ENCODE measurements at places on chromosomes 11 and 22.
A peak's percentile ranks its signal among the peaks of the same experiment; 100 is the strongest.

- no peak for DNase-seq
Observed at GRCh38 chr22:26904483-26904882, 247.1 kb downstream of the MIAT start.

- DNase-seq, result no peak
Observed at GRCh38 chr11:74581954-74582547, 10.3 kb upstream of the POLD3 start.

- no peak for DNase-seq
Observed at GRCh38 chr11:37598381-37598780, 1000.3 kb upstream of the RAG2 start.

GRCh38 chr11:20909995-20910726, 240.8 kb downstream of the NELL1 start:
- no peak for DNase-seq

- no peak for DNase-seq
Observed at GRCh38 chr11:20388096-20389055, 860 bp downstream of the PRMT3 start.

- DNase-seq, result no peak
Observed at GRCh38 chr11:16856022-16856471, 117.6 kb downstream of the C11orf58 start.

GRCh38 chr11:102473543-102473942, 21.0 kb upstream of the TMEM123 start:
- DNase-seq, result no peak

- DNase-seq, result no peak
Observed at GRCh38 chr22:20863366-20863765, 4.6 kb downstream of the SNAP29 start.

DNA sequence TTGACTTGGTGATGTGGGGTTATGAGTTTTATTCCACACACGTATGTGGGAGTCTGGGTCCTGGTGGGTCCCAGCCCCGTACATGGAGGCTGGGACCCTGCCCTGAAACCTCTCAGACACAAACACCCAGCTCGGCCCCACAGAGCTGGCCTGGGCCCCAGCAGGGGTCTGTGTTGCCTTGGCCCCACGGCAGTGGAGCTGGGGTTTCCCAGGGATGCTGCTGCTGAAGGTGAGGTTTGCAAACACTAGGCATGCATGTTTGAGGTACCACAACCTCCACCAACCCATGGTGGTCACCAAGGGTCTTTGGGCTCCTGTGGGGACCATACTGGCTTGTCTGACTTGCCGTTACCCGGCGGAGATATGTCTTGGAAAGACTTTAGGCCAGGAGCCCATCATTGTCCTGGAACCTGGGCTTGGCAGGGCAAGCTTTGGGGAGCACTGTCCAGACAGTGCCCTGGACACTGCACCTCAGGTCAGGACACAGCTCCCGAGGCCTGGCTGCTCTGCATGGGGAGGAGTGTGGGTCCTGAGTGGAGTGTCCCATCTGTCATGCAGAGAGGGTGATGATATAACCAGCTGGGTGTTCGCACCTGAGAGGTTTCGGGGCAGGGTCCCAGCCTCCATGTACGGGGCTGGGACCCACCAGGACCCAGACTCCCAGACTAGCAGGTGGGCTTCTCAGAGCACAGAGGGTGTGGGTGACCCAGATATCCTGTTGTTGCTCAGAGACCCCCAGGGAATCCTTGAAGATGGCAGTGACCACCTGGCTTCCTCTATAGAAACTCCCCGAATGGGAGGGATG, 63.3 kb downstream of the KCNQ1 start:
- no peak for DNase-seq

- DNase-seq, result no peak
Observed at GRCh38 chr11:81197396-81197795, 1536.3 kb downstream of the FAM181B start.

GRCh38 chr11:32266601-32267000, 168.7 kb downstream of the WT1 start:
- no peak for DNase-seq

DNA sequence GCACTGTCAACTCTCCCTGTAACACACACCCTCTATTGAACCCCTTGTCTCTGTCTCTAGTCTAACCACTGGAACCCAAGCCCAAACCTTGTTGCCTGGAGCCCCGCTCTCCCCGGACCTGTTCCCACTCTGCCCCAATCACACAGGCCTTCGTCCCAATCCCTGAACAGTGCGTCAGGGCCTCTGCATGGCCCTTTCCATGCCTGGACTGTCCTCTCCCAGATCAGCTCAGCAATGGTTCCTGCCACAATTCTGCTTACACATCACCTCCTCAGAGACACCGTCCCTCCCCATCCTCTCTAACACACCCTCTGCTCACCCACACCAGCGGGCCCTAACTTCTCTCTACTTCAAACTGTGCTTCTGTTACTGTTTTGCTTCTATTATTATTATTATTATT, 1.5 kb downstream of the TREH start:
- no peak for DNase-seq

DNA sequence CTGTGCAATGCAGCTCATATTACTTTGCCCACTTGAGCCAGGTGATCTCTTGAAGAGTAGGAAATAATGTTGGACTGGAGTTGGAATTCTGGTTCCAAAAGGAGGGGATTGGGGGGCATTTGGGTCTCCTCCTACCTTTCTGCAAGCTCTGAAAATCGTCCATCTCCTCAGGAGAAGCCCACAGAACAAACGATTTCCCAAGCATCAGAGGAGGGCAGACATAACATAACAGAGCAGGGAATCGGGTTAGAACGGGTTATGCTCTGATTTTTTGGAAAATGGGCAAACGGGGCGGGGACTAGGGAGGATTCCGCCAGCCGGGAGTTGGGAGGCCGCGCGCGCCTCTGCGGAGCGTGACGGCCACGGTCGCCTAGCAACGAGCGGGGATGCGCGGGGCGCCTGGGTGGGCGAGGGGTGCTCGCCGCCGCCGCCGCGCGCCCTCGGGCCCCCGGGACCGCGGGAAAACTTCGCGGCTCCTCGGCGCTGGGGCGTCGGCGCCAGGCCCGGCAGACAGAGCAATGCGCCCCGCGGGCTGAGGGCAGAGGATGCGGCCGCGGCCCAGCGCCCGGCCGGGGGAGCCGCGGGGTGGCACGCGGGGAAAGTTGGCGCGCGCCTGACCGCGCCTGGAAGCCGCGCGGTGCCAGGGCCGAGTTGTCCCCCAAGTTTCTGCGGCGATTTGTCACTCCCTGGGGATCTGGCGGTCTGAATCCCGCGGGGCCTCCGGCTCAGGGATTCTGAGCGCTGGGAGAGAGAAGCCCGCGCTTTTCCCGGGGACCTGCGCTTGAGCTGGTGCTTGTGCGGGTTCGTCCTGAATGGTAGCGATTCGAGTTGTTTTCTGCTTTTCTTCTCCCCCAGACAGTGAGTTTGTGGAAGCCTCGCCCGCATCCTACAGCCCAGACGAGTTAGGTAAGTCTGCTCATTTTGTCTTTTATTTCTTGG, 27.8 kb upstream of the AMOTL1 start:
- no peak for DNase-seq

DNA sequence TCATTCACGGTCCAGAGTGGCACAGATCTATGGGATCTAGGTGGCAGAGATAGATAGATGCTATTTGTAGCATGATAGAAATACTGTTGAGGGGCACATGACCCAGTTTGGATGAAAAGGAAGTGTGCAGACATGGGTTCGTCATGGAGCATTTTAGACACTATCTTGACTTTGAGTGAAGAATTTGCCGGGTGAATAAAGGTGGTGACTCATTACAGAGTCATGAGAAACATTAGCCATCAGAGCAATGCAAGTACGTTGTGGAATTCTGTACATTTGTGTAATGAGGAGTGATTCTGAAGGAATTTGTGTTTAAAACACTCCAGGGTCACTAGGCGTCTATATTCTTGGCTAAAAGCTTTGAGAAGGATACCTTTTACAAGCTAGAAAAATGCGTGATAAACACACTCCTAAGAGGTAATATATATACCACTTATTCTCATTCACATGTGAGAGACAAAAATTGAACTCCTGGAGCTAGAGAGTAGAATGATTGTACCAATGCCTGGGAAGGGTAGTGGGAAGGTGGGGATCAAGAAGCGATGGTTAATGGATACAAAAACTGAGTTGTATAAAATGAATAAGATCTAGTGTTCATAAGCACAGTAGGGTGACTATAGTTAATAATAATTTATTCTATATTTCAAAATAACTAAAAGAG, 593.7 kb upstream of the LUZP2 start:
- DNase-seq, result no peak

DNA sequence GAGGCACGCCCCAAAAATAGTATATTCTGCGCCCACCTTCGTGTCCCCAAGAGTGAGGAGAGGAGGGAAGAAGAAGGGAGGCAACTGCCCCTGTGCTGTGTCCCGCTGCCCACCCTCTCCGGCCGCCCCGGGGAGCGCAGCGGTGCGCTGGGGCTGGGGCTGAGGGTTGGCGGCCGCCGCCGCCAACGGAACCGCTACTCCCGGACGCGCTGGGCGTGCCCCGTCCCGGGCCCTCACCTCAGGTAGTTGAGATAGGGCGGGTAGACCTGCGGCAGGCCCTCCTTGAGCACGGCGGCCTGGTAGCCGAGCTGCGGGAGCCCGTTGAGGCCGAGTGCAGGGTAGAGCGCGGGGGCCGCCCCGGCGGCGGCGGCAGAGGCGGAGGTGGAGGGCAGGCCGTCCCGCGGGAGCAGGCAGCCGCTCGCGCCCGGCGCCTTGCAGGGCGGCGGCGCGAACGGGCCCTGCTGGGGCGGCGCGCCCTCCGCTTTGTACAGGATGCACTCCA, 2.4 kb downstream of the PGR start:
- DNase-seq, result no peak

DNA sequence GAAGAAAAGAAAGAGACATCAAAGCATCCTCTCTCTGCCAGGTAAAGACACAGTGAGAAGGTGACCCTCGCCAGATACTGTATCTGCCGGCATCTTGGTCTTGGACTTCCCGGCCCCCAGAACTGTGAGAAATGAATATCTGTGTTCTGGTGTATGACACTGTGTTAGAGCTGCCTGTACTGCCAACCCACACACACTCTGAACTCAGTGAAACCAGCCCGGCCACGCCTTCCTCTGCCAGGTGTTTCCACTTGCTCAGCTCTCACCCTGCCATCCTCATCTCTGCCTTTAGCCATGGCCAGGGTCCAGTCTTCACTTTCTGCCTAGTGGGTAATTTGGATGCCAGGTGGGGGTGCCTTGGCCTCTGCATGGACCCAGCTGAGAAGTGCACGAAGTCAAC, 24.0 kb downstream of the CBX7 start:
- no peak for DNase-seq

DNA sequence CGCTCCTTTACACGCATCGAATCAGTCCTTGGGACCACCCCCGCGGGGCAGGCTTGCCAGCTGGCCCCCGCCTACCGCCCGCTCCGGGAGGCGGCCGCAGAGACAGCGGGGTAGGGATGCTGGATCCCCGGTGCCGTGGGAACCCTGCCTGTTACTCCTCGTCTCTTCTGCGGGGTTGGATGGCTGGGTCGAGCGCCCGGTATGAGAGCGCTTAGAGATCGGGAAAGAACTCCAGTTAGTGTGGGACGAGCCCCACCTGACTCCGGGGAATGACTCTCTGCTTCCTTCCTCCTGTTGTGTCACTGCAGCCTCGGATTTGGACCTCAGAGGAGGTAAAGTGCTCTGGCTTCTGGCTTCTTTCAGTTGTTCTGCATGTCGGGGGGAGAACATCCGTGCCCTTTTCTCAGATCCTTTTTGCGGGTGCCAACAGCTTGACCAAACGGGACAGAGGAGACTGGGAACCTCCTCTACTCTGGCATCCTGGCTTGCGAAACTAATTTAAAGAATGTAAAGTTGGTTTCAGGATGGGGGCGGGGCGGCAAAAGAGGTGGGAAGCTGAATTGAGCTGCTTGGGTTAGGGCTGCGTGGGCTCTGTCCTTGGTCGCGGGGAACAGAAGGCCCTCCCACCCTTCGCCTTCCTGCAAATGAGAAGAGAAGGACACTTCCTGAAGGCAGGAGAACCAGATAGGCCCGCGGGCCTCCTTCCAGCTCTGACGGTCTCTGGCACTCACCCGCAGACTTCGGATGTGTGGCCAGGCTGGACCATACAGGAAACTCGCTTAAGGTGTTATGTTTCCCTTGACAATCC, 938 bp downstream of the LAYN start:
- DNase-seq, result no peak

DNA sequence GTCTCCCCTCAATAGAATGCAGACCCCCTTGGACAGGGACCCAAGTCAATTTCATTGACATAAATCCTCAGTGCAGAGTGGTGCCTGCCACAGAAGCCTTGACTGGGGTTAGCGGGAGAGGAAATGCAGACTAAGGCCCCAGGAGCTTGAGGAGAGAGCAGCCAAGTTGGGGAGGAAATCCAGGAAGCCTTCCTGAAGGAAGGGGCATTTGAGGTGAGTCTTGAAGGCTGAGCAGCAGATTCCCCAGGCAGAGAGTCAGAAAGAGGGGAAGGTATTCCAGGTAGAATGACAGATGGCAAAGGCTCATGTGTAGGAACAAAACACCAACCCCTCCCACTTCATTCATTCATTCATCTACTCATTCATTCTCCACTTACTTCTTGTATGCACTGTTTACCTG, 10.3 kb downstream of the MYEOV start:
- no peak for DNase-seq

GRCh38 chr22:42931421-42932196, 74.5 kb upstream of the ARFGAP3 start:
- no peak for DNase-seq

DNA sequence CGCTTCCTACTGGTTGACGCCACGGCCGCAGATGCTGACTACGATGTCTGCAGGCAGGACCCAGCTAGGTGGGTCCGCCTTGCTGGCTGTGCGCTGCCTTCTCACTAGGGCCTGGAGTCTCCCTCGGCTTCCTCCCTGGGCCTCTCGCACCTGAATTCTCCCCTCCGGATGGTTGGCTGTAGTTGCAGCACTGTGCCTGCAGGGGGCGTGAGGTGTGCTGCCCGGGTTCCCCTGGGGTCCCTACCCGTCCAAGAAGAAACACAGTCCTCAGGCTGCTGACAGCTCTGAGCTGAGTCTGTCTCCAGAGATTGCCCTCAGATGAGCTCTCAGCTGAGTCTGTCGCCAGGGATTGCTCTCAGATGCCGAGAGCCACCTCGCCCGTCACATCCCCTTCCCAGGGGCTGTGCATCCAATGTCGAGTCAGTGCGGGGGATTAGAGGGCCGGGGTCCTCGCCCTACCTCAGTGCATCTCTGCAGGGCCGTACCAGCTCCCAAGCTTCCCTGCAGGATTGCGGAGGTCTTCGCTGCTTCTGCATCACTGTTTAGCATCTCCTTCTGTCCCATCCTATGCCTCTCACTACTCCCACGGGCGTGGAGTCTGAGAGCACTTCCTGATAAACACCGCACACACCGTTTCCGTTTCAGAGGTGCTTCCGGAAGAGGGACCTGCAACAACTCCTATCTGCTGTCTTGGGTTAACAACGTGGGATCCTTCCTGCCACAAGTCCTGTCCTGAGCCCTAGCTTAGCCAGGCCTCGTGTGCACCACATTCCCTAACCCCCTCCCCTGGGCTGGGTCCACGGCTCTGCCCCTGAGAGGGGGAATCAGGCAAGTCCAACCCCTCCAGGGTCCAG, 196.9 kb downstream of the CSNK2A3 start:
- DNase-seq, result peak; percentile 36

- no peak for DNase-seq
Observed at GRCh38 chr11:44096360-44097185, 1.1 kb downstream of the EXT2 start.

GRCh38 chr22:44047891-44048301, 23.8 kb downstream of the PARVB start:
- DNase-seq, result no peak
